ENCODE measurements at places on chromosomes 1 and 21.

- DNase-seq: no peak
Measured at GRCh38 chr1:76262601-76263000, 188.1 kb downstream of the ST6GALNAC3 start.

GRCh38 chr21:40333731-40334130 is 466.5 kb downstream of the PCP4 start:
- DNase-seq: no peak

DNA sequence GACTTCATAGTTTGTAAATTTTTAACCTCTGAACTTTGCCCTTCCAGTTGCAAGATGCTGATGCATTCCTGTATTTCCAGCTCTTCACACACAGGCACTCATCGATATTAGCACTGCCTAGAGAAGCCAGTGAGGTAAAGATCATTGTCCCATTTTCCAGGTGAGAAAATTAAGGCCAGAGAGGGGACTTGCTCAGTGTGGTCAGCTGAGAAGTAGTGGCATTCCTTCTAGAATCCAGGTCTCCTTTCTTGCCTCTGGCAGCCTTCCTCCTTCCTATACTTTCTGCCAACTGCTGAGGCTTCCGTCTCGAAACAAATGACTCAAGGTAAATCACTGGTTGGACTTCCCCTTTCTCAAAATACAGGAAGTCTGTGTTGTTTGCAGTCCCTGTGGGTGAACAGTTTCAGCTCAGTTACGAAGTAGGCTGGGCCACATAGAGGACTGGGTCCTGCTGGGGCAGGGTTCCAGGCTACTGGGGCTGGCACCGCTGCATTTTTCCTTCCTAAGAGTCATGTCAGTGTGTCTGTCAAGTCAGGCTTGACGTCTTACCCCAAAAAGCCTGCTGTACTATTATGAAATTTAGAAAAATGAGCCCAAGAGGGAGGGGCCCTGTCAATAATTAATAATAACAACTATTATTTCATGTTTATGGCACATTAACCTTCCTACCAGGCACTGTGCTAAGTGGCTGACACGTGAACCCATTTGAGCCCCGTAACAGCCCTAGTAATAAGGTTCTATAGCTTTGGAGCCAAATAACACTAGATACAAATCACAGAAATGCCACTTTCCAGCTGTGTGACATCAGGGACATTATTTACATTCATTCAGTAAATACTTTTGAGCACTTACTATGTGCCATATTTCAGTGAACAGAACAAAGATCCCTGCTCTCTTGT is 16.6 kb upstream of the RNF19B start:
- peak; percentile 23 for DNase-seq

DNA sequence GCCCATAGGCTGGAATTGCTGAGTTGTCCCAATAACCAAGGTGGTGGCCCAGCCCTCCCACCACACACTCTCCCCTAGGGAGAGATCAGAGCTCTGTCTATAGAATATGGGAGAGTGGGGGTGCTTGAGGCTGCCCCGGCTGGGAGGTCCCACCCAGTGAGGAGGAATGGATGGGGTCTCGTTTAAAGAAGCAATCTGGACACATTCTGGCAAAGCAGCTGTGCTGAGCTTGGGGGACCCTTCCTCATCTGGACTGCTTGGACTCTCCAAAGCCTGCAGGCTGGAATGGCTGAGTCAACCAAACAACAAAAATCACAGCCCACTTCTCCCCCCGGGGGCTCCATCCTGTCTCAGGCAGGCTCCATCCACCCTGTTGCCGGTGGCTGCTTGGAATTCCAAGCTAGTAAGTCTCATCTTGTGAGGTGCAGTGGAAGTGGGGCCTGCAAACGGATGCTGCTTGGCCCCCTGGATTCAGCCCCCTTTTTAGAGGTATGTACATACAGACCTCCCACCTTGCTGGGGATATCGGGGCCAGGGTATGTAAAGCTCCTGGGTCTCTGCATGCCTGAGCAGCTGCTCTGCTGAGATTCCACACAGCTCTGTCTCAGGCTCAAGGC is 67.1 kb upstream of the FAM78B start:
- no peak for DNase-seq

GRCh38 chr21:38494703-38495102 is 3.6 kb downstream of the ERG start:
- DNase-seq: no peak

Measured in stimulated activated naive CD4-positive, alpha-beta T cell (primary cell).